ENCODE measurements at places on chromosomes 12 and 14.

- no peak for DNase-seq
These were observed 33.5 kb downstream of the UNC79 start for GRCh38 chr14:93464271-93464670.

GRCh38 chr14:102325791-102326345, 6.3 kb downstream of the ZNF839 start:
- no peak for DNase-seq

DNA sequence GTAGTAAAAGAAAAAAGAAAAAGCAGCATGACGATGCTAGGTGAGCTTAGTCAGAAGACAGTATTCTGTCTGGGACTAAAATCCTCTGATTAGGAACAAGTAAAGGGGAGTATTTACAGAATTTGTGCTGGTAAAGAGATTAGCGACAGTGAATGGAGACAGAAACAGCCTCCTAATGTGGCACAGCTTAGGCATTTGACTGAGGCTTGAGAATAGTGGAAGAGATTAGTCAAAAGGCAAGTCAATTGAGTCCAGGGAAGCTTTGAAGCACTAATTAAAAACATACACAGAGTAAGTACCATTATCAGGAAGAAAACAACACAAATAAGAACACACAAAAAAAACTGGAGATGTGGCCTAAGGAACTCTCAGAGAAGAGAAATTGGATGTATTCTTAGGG, 131.9 kb upstream of the CLEC14A start:
- DNase-seq: no peak

DNA sequence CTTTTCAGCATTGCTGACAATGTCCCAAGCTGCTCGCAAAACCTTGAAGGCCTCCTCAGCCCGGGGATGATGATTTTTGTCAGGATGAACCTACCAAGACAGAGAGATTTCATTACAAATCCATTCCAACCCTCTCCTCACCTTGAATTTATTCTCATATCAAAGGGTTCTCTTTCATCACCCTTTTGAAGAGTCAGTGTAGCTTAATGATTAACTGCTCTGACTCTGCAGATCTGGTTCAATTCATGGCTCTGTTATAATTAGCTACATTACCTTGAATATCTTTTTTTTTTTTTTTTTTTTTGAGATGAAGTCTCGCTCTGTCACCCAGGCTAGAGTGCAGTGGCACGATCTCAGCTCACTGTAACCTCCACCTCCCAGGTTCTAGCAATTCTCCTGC, 5.6 kb downstream of the ORMDL2 start:
- no peak for DNase-seq

Measured in activated CD4-positive, alpha-beta T cell treated with anti-CD3 and anti-CD28 coated beads, Interleukin-10, Interleukin-2, amounts not matched to agents 100 ng/mL and 50 ng/mL, durations not matched to agents 16 hours and 8 hours (primary cell).